ENCODE measurements at places on chromosomes 2 and 18.

GRCh38 chr2:1488181-1488671 is 75.0 kb downstream of the TPO start:
- DNase-seq, result peak; percentile 15

DNA sequence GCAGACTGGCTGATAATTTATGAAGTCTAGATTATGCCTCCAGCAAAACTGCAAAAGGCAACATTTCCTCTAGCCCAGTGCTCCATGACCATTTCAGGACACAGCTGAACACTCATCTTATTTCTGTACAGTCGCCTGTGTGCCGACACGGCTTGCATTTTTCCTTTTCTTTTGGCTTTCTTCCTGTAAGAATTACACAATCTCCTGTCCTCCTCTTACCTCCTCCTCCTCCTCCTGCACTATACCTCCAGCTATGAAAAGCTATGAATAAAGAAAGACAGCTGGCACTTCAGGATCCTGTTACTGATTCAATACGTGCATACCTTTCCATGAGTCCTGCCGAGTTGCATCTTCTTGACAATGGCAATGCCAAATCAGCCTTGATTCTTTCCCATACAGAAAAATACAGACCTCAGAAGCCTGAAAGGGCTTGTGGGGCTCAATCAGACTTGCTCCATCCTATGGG is 32.2 kb upstream of the TRIB2 start:
- DNase-seq, result no peak

GRCh38 chr18:46452820-46453219 is 204.2 kb downstream of the LOXHD1 start:
- no peak for DNase-seq

GRCh38 chr2:31097962-31098613 is 40.2 kb downstream of the GALNT14 start:
- DNase-seq, result no peak

GRCh38 chr2:65700004-65700651 is 267.7 kb upstream of the SPRED2 start:
- no peak for DNase-seq

GRCh38 chr2:71597756-71598155 is 144.4 kb downstream of the DYSF start:
- no peak for DNase-seq

DNA sequence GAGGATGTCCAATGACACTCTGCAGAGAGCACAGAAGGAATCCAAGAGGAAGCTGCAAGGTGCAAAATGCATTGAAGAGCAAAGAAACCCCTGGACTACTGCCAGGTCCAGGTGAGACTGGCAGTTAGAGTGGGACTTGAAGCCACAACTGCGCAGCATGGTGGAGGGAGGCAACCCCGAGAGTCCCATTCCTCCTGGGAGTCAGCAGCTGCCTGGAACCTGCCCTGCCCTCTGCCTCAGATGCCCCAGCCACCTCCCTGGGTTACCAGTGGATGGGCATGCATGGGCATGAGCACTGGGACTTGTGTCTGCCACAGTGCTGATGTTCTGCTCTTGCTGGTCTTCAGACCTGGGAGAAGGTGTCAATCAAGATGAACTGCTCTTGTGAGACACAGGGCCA is 43.2 kb downstream of the ANKMY1 start:
- DNase-seq, result no peak

- DNase-seq, result no peak
Observed at GRCh38 chr18:68438983-68439382, 275.9 kb downstream of the TMX3 start.

DNA sequence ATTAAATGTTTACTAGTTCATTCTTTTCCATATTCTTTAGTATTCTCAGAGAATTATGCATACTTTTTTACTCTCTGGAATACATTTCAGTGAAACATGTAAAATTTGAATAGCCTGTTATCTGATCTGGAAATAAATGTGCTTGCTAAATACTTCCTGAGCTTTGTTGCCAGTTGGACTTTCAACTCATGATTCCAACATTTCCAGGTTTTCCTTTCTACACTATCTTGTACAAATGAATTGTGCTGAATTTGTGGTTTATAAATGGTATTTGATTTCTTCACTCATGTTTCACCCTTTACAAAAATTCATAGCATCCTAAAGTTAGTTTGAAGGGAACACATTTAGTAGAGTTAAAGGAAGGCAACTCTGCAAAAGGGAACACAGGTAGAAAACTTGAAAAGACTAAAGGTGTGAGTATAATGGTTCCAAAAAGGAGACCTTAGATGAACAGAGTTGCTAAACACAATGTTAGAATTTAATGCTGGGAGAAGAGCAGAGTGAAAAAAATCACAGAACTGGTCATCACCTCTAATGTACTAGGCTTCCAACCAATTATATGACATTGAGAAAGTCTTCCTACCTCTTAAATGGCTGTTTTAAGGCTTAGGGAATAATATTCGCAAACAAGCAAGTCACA is 28.6 kb downstream of the SYT4 start:
- DNase-seq, result no peak

GRCh38 chr2:42951263-42951938 is 159.0 kb upstream of the HAAO start:
- no peak for DNase-seq

DNA sequence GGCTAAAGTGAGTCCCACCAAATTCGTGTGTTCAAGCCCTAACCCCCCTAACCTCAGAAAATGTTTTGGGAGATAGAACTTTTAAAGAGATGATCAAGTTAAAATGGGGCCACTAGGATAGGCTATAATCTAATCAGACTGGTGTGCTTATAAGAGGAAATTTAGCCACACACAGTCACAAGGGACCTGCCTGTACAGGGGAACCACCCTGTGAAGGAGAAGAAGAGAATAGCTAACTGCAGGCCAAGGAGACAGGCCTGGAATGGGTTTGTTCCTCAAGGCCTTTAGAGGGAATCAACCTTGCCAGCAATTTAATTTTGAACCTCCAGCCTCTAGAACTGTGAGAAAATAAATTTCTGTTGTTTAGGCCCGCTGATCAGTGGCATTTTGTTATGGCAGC is 36.0 kb upstream of the TANK start:
- no peak for DNase-seq

DNA sequence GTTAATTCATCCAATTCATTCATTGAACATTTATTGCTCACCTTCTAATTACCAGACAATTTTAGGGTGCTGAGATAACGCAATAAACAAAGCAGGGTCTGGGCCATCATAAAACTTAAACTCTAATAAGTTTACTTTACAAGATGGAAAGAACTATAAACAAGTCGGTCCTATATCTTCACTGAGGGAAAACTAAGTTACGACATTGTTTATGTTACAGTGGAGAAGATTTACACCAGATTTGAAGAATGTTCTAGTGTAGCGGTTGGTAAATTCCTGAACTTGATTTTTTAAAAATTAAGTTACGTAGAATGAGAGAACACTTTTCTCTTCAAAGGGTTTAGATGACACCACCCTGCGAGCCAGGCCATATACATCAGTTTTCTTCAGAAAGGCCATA is 20.7 kb upstream of the FRZB start:
- DNase-seq, result no peak

GRCh38 chr2:182359027-182359989 is 67.5 kb downstream of the PDE1A start:
- DNase-seq, result no peak

GRCh38 chr2:26651470-26651771 is 10.3 kb upstream of the CIB4 start:
- no peak for DNase-seq

- DNase-seq, result no peak
Observed at GRCh38 chr2:194087089-194087958, 1569.7 kb upstream of the SLC39A10 start.

- DNase-seq, result no peak
Observed at GRCh38 chr2:160565099-160565845, 71.7 kb upstream of the RBMS1 start.

DNA sequence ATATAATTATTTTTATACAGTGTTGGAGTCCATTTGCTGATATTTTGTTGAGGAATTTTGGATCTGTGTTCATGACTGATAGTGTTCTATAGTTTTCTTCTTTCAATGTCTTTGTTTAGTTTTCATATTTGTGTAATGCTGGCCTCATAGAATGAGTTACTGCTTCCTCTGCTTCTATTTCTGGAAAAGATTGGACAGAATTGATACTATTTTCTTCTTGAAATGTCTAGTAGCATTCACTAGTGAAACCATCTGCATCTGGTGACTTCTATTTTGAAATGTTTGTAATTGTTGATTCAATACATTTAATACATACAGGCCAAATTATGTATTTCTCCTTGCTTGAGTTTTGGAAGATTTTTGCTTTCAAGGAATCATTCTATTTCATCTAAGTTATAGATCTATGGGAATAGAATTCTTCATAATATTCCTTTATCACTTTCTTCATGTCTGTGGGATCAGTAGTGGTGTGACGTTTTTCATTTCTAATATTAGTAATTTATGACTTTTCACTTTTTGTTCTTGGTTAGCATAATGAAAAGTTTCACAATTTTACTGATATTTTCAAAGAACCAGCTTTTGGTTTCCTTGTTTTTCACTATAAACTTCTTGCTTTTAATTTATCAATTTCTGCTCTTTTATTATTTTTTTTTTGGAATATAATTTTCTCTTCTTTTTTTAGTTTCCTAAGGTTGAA is 509.9 kb upstream of the VRK2 start:
- DNase-seq, result no peak

DNA sequence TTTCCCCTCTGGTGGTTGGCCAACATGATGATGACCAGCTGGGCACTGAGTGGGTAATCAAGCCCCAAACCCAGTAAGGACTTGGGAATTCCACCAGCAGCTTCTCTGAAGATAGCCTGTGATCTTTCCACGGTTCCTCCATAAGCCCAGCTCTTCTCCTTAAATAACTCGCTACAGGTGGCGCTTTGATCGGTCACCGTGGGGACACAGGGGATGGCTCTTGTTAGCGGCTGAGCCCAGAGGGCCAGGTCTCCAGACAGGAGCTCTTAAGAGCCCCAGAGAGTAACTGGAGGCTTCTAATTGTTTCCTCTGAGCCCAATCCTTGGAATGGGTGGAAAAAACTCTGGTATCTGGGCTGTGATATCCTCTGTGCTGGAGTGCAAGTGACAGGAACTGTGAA is 13.6 kb upstream of the INHBB start:
- no peak for DNase-seq

All from spinal cord (tissue), 10 donors.